ENCODE measurements at places on chromosomes 16 and 17. TPM values are rescaled to one million over a fixed set of nuclear protein-coding genes. Genes with fewer than 3 reads are reported as not detected.

Gene MNT
- 77.6 TPM for total RNA-seq

Gene CHAD
- total RNA-seq, result 0.60 TPM

Gene CASKIN2
- total RNA-seq, result 0.49 TPM

Gene CCDC154
- total RNA-seq, result 0.88 TPM

Gene GRAP
- total RNA-seq, result 5.6 TPM

Gene CD79B
- 28.9 TPM for total RNA-seq

Gene SOX8
- not detected for total RNA-seq

Gene PDILT
- not detected for total RNA-seq

Gene HLF
- 0.15 TPM for total RNA-seq
